Body of pancreas (tissue), 4 donors: ENCODE measurements at places on chromosomes 6 and 20.

DNA sequence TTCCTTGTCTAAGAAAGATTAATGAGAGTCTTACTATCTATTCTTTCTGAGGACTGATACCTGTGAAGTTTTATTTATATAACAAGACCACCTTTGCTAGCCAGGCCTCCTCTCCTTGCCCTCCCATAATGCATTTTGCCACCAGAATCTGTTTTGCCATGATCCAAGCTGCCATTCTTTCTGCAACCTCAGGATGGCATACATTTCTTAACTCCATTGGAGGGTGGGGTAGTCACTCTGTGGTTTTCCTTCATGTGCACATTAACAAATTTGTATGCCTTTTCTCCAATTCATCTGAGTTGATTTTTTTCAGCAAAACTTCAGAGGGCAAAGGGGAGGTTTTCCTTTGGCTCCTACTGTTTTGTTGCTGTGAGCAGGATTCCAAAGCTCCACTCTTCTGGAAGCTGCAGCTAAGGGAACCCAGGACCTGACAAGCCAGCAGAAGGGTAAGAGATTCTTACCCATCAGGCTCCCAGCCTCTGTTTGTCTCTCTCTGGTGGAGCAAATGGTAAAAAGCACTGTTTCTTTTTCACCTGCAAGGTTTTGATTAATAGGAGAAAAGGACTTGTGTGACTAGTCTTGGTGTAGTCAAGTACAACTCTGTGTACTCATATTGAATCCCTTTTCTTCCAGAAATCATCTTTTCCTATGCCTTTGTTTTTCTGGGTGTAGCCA lies 26.2 kb upstream of the ENPP4 start:
- DNase-seq: no peak

DNA sequence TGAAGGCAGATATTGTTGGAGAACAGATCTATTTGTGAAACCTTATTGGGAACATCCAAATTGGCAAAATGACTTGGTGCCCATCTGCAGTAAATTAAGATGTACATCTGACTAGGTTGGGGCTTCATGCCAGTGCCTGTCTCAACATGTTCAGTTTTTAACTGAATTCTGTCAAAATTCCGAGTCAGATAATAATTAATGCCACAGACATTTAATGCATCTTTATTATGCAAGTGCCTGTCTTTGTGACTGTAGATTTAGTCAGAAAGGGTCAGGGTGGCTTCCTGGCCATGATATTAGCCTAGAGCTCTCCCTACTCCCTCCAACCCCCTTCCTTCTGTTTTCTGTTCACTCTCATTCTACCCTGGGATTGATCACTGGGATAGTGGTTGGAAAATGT lies 199.3 kb upstream of the FLRT3 start:
- DNase-seq: no peak

DNA sequence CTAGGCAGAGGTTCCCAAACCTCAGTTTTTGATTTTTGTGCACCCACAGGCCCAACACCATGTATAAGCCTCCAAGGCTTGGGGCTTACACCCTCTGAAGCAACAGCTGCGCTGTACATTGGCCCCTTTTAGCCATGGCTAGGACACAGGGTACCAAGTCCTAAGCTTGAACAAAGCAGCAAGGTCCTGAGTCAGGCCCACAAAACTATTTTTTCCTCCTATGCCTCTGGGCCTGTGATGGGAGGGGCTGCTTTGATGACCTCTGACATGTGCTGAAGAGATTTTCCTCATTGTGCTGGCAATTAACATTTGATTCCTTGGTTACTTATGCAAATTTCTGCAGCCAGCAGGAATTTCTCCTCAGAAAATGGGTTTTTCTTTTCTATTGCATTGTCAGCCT lies 262.2 kb upstream of the CEP162 start:
- no peak for DNase-seq

DNA sequence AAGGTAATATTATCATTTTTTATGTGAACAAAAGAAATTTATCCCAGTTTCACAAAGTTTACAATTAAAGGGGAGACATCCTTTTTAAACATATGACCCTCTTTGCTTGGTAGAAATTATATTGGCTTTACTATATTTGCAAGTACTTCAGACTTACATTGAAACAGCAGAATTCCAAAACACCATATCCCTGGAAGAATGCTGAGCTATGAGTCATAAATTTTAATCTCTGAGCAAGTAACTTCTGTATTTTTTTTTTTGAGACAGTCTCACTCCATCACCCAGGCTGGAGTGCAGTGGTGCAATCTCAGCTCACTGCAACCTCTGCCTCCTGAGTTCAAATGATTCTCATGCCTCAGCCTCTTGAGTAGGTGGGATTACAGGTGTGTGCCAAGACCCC lies 240.4 kb downstream of the TBC1D32 start:
- no peak for DNase-seq

DNA sequence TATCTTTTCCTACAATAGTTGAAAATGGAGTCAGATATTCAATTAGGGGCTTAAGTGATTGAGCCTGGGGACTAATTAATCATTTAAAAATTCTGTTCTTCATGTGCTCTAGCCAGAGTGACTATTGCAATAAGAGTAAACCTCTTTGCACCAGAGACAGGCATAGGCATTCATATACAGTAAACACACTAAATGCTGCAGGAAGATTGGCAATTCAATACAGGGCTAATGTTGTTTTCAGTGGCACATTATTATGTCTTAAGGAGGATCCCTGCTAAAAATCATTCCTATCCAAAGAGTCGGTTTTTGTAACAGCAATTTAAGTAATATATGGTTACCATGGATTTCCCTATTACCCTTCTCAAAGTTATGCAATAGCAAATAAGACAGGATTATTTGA lies 1.2 kb downstream of the PDE7B start:
- DNase-seq: no peak

GRCh38 chr20:42775037-42775436 lies 414.7 kb downstream of the PTPRT start:
- DNase-seq: no peak

- no peak for DNase-seq
Measured at GRCh38 chr20:60036746-60037499, 78.7 kb downstream of the CDH26 start.

GRCh38 chr6:134295953-134296553 lies 21.9 kb downstream of the SGK1 start:
- no peak for DNase-seq

- no peak for DNase-seq
Measured at GRCh38 chr20:32152421-32153155, 43.1 kb downstream of the TM9SF4 start.

GRCh38 chr20:64164123-64164836 lies at the start of gene MYT1:
MYT1 (plus strand) TSS chr20:64164452; CDS start chr20:64198862, 34,410 bp downstream.
- no peak for DNase-seq

DNA sequence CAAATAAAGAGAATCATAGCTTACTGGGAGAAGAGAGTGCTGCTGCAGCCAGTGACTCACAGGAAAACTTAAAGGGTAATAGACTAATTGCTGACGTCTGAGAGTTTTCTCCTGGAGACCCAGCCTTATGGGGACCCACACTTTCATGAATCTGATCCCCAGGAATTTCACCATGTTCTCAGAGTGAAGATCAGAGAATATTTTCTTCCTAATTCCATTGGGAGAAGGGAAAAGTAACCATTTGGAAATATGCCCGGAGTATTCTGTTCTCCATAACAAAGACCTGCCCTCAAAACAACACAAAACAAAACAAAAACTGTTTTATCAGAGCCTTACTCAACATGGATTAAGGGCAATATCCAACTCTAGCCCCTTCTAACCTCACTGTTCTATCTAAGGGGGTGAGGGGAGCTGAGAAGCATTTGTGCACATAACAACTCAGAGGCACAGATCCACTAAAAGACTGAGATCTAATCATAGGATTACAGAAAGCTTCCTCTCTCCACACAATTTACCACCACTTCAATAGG lies 168.2 kb upstream of the SSTR4 start:
- DNase-seq: no peak

- DNase-seq: no peak
Measured at GRCh38 chr6:163188746-163189145, 225.8 kb upstream of the QKI start.

GRCh38 chr6:122778302-122778701 lies 1.2 kb upstream of the FABP7 start:
- DNase-seq: no peak

- no peak for DNase-seq
Measured at GRCh38 chr6:156190270-156190669, 586.9 kb upstream of the ARID1B start.

GRCh38 chr20:43971267-43971666 lies 56.6 kb downstream of the TOX2 start:
- no peak for DNase-seq

GRCh38 chr20:51385646-51386530 lies 156.6 kb downstream of the NFATC2 start:
- DNase-seq: peak; percentile 33

DNA sequence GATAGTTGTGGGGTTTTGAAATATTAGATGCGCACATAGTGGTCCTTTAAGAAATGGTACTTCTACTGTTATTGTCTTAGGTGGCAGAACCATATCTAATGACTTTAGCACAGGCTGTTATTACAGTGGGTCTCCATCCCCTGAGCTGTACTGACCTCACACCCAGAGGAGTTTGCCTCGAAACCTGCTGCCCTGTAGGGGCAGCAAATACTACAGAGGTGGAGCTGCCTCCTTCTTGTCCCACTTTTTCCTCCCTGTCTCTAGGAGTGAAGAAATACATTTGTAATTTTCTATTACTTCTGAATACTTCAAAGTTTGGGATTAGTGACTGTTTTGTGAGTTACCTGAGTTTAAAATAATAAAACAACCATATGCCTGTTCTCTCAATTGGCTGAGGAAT lies 8.2 kb downstream of the TRIM31 start:
- no peak for DNase-seq

DNA sequence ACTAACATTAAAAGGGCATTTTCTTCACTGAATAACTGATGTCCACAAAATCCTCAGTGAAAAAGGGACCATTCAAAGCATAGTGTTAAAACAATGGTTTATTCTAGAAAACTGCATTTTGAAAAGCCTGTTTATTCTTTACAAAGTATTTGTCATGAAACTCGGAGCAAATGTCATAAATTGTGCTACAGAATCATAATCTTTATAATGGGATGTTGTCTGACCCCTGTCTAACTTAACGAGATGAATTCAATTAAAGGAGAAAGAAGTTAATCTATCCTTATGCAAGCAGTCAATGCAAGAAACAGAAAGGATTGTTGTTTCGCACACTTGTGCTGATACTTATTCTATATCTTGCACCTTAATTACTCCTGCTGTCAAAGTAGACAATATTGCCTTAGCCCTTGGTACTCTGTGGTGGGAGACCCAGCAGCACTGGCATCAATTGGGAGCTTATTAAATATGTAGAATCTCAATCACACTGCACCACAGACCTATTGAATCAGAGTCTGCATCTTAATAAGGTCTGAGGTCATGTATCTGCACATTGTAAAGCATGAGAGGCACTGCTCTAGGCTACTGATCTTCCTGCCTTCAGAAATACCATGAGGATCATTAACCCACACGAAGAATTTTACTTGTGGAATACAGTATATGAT lies 708.3 kb downstream of the HDGFL1 start:
- DNase-seq: no peak

GRCh38 chr6:170454512-170455285 lies 98.4 kb downstream of the PSMB1 start:
- DNase-seq: no peak

DNA sequence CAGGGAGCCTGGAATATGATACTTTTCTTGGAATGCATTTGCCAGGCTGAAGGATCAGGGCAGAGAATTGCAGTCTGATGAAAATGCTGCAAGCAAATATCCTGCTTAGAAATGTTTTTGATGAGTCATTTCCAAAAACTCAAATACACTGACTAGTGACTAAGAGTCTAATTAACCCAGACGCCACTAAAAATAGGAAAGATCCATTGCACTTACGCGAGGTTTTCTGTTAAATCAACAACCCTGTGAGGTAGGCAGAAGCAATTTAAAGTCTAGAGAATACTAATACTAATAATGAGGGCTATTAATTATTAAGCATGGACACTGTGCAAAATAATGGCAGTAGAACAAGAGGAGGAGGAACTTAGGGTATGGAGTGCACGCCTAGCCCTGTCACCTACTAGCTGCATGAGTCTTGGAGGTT lies 130.1 kb upstream of the DOK5 start:
- no peak for DNase-seq

GRCh38 chr6:145845557-145845956 lies 31.0 kb upstream of the FBXO30 start:
- DNase-seq: no peak

DNA sequence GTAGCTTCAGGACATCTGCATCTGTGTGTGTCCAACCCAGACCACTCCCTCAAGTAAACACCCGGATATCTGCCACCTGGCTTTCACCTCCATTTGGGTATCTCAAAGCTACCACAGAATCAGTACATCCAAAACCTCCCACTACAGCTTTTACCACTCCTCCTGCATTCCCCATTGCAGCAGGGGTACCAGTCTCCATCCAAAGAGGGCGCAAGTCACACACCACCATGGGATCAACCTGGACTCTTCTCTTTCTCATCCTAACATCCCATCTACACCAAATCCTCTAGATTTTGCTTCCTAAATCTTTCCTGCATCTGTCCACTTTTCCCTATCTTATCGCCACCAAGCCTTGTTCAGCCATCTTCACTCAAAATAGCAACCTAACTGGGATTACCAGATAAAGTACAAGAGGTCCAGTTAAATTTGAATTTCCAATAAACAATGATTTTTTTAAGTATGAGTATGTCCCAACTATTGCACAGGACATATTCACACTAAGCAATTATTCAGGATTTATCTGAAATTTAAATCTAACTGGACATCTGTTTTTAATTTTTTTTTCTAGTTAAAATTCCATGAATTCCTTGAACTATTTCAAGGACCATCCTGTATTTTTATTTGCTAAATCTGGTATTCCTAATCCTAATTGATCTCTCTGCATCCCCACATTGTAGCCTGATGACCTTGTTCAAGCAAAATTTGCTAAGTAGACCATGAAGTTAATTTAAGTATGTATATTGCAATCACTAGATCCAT lies 164.3 kb upstream of the MLN start:
- no peak for DNase-seq

GRCh38 chr6:114735025-114735735 lies 392.4 kb upstream of the HS3ST5 start:
- no peak for DNase-seq
